ENCODE measurements at places on chromosomes 1 and 21.
A peak's percentile ranks its signal among the peaks of the same experiment; 100 is the strongest.

- DNase-seq, result no peak
Measured at GRCh38 chr1:240126821-240127220, 35.1 kb downstream of the FMN2 start.

DNA sequence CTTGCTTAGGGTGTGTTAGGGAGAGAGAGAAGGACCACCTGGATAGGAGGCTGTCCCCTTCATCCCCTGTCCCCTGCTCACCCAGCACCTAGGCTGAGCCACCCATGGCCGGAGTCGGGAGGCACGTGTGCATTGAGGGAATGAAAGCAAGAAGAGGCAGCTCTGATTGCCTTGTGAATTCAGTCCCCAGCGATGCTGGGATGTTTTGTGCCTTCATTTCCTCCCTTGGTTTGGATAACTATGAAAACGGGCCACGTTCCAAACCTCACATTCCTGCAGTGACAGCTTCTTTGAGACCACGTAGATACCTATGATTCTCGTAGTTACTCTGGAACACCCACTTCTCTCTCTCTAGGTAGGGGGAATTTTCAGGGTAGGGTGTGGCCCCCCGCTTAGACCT lies 67.1 kb downstream of the MAN1C1 start:
- DNase-seq, result peak; percentile 33

GRCh38 chr1:8362701-8363101 lies 44.8 kb downstream of the SLC45A1 start:
- DNase-seq, result no peak

GRCh38 chr1:173733912-173734311 lies 19.1 kb downstream of the KLHL20 start:
- DNase-seq, result no peak

GRCh38 chr1:21510885-21511578 lies 1.8 kb downstream of the ALPL start:
- DNase-seq, result peak; percentile 7

DNA sequence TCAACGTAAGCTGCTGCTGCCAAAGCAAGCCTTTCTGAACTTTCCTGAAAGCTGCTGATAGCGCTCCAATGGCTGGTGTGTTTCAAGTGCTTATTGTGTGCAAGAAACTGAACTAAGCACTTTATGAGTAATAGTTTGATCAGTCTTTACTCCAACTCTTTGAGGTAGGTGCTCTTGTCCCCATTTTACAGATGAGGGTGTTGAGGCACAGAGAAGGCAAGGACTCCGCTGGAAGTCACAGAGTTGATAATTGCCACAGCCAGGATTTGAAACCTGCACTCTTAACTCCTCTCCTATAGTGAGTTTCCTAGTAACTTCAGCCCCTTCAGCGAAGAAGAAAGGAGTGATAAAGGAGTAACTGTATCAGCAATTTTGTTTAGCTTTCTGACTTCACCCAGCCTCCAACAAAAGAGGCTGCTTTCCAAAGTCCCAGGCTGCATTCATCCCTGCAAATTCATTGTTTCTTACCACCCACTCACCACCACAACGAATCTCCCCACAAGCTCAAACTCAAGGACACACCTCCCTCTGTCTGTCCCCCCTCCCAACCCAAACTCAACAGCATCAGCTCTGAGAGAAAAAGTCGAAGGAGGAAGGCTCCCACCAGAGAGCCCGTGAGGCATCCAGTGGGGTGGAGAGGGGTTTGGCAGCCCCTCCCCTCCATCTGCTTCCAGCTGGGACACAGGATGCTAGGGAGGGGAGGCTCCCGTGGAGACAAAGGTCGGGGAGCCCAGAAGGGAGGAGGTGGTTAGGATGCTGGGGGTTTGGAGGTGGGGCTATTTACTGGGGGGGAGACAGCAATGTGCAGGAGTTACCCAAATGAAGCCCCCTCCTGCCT lies 139.6 kb downstream of the NAV1 start:
- no peak for DNase-seq

- DNase-seq, result no peak
Measured at GRCh38 chr1:152806576-152806975, at the start of gene LCE1C. Gene LCE1C (minus strand): TSS chr1:152806651. CDS start chr1:152805478, 1,173 bp downstream.

DNA sequence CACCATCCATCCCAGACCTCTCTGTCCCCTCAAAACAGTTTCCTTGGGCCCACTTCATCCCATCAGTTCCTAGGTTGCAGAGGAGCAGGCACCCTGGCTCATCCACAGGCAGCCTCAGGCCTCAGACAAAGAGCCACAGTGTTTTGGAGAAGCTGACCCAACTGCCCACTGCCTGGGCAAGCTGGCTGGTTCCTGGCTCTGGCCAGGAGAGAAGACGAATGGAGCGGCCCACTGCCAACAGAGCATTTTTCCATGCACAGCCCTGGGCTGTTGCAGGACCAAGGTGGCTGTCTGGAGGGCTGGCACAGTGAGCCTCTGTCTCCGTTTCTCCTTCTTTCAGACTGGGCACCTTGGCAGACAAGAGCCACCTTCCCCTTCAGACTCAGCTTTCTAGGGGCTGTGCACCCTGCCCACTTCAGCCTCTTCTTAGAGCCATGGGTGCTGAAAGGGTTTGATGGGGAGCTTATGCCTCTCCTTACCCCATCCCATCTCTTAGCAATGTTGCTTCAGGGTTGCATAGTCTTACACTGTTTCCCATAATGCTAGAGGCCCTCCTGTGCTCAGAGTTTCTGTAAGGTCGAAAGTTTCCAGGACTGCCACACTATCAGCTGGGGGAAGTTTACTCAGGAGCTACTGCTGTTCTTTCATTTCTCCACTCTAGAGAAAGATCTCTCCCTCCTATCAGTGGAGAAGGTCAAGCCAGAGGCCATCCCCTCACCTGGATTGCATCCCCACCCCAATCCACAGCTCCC lies 973 bp downstream of the FMOD start:
- no peak for DNase-seq

- DNase-seq, result peak; percentile 44
Measured at GRCh38 chr1:186295980-186296379, 79.1 kb downstream of the TPR start.

All from AG10803 (cell line).